ENCODE measurements at places on chromosomes 5 and 9. TPM values are rescaled to one million over a fixed set of nuclear protein-coding genes. Genes with fewer than 3 reads are reported as not detected.

ZNF483 gene
- polyA plus RNA-seq = 3.2 TPM

DAPK1 gene
- polyA plus RNA-seq = 91.7 TPM

WDR31 gene
- 8.5 TPM for polyA plus RNA-seq

PTPRD gene
- 97.8 TPM for polyA plus RNA-seq

RASEF gene
- 6.7 TPM for polyA plus RNA-seq

QRFP gene
- polyA plus RNA-seq = 0.58 TPM

FCN1 gene
- polyA plus RNA-seq = 5.2 TPM

SLC34A1 gene
- polyA plus RNA-seq = 115 TPM

SNAPC3 gene
- polyA plus RNA-seq = 39.8 TPM

HABP4 gene
- polyA plus RNA-seq = 20.0 TPM

ANKRD18A gene
- 2.3 TPM for polyA plus RNA-seq

NME5 gene
- polyA plus RNA-seq = 27.6 TPM

RNF180 gene
- polyA plus RNA-seq = 11.6 TPM

IRX2 gene
- 24.8 TPM for polyA plus RNA-seq

PLAC8L1 gene
- polyA plus RNA-seq = 2.6 TPM

PTGR1 gene
- 316 TPM for polyA plus RNA-seq

SLC6A19 gene
- 35.4 TPM for polyA plus RNA-seq

PRUNE2 gene
- 11.1 TPM for polyA plus RNA-seq

IFNE gene
- polyA plus RNA-seq = 0.53 TPM

OR1Q1 gene
- polyA plus RNA-seq = not detected

KIAA1191 gene
- polyA plus RNA-seq = 138 TPM

EDIL3 gene
- polyA plus RNA-seq = 53.4 TPM

F2RL1 gene
- 38.2 TPM for polyA plus RNA-seq

HSPB3 gene
- polyA plus RNA-seq = not detected

CENPK gene
- polyA plus RNA-seq = 47.3 TPM

VCP gene
- 260 TPM for polyA plus RNA-seq

PTGDS gene
- polyA plus RNA-seq = 34.0 TPM

All from left renal cortex interstitium (tissue), 4 donors.